Gastrocnemius medialis (tissue), 4 donors: ENCODE measurements at places on chromosomes 1 and 21. TPM values are rescaled to one million over a fixed set of nuclear protein-coding genes. Genes with fewer than 3 reads are reported as not detected.
A peak's percentile ranks its signal among the peaks of the same experiment; 100 is the strongest.

GRCh38 chr1:151655371-151655770, 43.5 kb downstream of the SNX27 start:
- no peak overlapping the region for H3K27ac ChIP-seq
- H3K27me3 ChIP-seq = no peaks in the 10 kb centered on the region
- H3K36me3 ChIP-seq = peaks cover 22% of the 10 kb centered on the region
- no peak overlapping the region for H3K4me3 ChIP-seq
- no peaks in the 10 kb centered on the region for H3K4me1 ChIP-seq

DNA sequence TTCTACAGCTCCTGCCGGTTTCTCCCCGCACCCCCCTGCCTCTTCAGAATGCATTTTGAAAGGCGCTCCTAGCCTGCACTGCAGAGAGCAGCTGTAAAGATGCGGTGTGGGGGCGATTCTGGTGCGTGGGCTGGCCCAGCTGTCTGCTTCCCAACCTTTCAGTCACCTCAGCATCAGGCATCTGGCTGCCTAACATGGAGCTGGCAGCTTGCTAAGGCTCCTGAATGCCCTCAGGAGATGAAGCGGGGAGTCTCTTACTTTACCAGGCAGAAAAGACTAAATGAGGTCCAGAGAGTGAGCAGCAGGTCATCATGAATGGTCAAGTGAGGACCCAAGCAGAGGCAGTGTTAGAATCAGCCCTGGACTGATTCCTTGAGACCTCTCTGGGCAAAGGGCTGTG, 8.7 kb downstream of the IER5 start:
- H3K4me3 ChIP-seq = no peak overlapping the region
- peaks cover 34% of the 10 kb centered on the region for H3K4me1 ChIP-seq
- no peaks in the 10 kb centered on the region for H3K27me3 ChIP-seq
- no peak for DNase-seq
- H3K27ac ChIP-seq = peak overlapping the region; percentile 67

- H3K4me1 ChIP-seq = no peaks in the 10 kb centered on the region
- no peaks in the 10 kb centered on the region for H3K27me3 ChIP-seq
- no peak for DNase-seq
Observed at GRCh38 chr1:19262047-19262446, 10.4 kb downstream of the MRTO4 start.

DNA sequence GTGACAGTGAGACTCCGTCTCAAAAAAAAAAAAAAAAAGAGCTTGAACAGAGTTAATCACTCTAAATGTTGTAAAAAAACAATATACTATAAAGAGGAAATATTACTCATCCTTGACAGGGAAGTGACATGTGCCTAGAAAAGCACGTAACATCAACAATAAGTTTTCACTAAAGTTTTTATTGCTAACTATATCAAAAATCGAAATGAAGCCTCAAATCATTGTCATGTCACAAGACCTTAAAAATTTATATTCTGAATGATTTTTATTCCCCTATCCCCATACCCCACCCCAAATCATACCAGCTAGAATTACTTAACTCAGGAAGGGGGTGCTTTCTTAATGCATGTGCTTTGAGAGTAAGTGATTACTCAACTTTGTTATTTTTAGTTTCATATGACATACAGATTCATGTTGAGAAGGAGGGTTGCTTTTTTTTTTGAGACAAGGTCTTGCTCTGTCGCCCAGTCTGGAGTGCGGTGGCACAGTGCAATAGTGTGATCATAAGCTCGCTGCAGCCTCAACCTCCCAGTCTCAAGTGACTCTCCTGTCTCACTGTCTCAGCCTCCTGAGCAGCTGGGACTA, 53.6 kb upstream of the MUTYH start:
- DNase-seq = no peak
- H3K4me1 ChIP-seq = peaks cover 7% of the 10 kb centered on the region
- no peak overlapping the region for H3K4me3 ChIP-seq
- H3K27me3 ChIP-seq = no peaks in the 10 kb centered on the region

DNA sequence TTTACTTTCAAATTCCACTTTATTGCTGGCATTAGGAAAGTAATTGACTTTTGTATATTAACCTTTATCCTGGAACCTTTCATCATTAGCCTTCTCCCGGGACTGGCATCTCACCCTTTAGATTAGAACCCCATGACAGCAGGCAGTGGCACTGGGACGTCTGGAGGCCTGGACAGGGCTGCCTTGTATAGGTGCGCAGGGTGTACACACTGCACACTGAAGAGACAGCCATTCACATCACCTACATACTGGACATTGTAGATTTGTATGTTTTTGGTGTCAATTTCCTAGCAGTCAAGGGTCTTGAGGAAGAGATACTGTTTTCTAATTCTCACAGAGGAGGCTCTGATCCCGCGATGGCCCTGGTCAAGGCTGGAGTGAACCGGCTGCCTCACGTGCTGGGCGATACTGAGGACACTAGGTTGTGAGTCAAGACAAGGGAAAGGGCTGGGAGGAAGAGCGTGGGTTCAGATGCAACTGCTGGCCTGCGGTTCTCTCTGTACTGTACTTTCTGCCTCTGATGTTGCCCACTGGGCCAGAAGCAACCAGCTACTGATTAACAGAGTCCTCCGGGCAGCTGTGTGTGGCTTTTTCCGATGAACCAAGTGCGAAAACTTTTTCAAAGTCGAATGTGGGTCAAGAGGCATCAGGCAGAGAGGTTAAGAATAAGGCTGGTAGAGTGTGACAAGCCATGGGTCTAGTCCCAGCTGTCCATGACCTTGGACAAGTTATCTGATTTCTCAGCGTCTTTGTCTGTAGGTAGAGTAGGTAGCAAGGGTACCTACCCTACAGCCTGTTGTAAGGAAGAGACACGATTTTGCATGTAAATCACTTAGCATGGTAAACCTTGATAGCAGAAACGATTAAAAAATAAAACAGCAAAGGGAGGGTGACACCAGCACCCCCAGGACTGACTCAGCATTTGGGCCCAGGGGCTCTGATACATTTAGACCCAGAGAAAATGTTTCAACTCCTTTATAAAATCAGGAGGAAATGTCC, 38.2 kb upstream of the SLC25A33 start:
- H3K36me3 ChIP-seq = peaks cover 7% of the 10 kb centered on the region
- H3K4me3 ChIP-seq = peak overlapping the region; percentile 56
- peak overlapping the region; percentile 96 for H3K27ac ChIP-seq
- DNase-seq = no peak
- peaks cover 19% of the 10 kb centered on the region for H3K4me1 ChIP-seq

GRCh38 chr1:3021233-3021671, at the start of gene ACTRT2:
Gene ACTRT2, plus strand, starts transcription at chr1:3021467. Its CDS starts 220 bp downstream, at chr1:3021687.
- DNase-seq = no peak
- no peaks in the 10 kb centered on the region for H3K36me3 ChIP-seq
- H3K4me1 ChIP-seq = no peaks in the 10 kb centered on the region
- H3K27ac ChIP-seq = no peak within 1 kb of the TSS
- H3K4me3 ChIP-seq = no peak within 1 kb of the TSS

TEDDM1 gene
- not detected for total RNA-seq

DNA sequence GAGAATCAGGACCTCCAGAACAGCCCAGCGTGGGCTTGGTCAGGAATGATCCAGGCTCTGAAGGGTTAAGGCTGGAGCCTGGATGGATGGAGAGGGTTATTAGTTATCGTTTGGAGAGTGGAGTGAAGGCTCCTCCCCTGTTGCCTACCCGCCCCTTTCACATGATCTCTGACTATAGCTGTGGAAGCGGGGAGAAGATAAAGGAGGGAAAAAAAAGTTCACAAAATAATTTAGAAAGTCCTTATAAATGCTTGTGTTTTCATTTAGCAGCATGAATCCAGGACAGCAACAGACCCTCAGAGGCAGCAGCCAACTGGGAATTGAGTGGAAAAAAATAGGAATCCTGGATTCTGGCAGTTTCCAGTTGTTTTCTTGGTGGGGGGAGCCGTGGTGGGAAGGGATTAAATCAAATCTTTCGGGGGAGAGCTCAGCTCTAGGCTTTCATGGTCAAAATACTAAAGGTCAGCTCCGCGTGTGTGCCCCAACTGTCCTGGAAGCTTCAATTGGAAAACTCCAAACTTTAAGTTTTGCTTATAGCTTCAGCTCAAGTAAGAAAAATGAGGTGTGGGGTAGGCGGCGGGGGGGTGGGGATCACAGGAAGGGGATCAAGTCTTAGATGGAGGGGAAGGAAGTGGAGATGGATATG, 595 bp upstream of the DDR2 start:
- no peak for DNase-seq
- H3K4me1 ChIP-seq = no peaks in the 10 kb centered on the region
- peak overlapping the region; percentile 13 for H3K4me3 ChIP-seq
- no peaks in the 10 kb centered on the region for H3K27me3 ChIP-seq
- no peaks in the 10 kb centered on the region for H3K36me3 ChIP-seq
- peak overlapping the region; percentile 74 for H3K27ac ChIP-seq

FAM151A gene
- total RNA-seq = not detected

GUCA2A gene
- 6.0 TPM for total RNA-seq

EGLN1 gene
- 859 TPM for total RNA-seq

DNA sequence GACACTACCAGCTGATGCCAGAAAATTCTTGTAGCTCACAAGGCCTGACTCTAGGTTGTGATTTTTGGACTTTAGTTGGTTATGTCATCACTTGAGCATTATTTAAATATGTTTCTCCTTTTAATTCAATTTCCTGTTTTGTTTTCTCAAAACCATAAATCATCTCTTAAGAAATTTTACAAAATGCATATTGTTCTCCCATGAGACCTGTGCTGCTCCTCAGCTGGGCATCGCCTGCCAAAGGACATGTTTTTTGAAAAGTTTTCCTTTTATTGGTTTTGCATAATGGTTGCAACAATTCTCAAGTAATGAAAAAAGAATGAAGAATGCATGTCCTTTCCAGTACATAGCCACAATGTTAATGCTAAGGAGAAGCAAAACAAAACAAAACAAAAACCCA, 204.7 kb upstream of the LYPLAL1 start:
- H3K36me3 ChIP-seq = no peaks in the 10 kb centered on the region
- no peaks in the 10 kb centered on the region for H3K27me3 ChIP-seq
- H3K27ac ChIP-seq = no peak overlapping the region

PROK1 gene
- total RNA-seq = 1.4 TPM

DNA sequence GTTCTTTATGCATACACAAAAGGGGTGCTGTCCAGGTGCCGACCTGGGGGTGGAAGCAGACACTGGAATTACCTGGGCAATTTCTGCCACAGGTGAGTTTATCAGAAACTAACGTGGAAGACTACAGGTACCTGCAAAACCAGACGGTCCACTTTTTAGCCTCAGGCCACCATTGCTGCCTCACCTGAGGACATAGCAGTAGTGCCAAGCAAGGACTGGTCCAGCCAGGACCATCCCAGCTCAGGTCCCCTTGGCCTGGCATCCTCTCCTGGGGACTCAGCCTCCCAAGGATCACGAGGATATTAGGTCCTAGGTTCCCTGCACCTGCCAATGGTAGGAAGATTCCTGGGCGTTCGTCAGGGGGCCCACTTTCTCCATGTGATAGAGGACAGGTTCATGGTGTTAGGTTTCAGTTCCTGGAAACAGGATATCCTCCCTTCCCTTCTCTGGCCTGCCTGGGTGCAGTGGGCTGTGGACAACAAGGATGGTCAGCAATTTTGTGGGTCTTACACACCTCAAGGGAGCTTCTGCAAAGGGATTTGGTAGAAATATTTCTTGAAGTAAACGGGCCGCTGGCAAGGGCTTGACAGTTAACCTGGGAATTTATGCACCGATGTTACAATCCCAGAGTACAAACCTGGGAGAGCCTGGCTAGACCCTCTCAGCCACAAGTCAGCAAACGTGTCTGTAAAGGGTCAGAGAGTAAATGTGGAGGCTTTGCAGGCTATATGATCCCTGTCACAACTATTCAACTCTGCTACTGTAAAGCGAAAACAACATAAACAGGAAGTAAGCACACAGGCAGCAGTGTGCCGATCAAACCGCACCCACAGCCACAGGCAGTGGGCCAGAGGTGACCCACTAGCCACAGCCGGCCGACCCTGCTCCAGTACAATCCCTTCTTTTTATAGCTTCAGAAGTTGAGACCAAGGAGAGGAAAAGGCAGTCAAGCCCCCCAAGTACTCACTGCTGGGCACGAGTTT, 71.4 kb upstream of the RAB4A start:
- no peaks in the 10 kb centered on the region for H3K36me3 ChIP-seq
- no peak overlapping the region for H3K27ac ChIP-seq
- no peak overlapping the region for H3K4me3 ChIP-seq
- H3K4me1 ChIP-seq = no peaks in the 10 kb centered on the region

YARS1 gene
- total RNA-seq = 59.4 TPM

ATP6V1G3 gene
- not detected for total RNA-seq

DNA sequence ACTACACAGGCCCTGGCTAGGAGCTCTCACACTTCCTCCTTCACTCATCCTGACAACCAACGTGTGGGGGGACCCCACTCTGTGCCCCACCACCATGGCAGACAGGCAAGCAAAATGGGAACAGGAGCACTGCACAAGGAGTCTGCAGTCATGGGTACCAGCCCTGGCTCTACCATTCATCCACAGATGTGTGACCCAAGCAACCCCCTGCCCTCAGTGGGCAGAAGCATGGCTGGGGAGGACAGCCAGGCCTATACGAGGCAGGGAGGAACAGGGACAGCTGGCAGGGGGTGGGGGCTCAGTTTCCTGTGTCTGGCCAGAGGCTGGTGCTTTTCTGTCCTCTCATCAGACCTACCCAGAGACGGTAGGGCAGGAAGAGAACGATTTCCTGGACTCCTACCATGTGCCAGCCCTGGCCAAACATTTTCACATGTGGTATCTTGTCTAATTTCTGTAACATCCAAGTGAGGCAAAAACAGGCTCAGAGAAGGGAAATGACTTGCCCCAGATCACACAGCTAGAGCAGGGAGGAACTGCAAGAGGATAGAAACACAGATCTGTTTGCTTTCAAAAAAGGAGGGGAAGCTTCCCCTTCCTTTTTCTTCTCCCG, 178.0 kb downstream of the HIVEP3 start:
- DNase-seq = no peak
- no peaks in the 10 kb centered on the region for H3K27me3 ChIP-seq
- peaks cover 26% of the 10 kb centered on the region for H3K4me1 ChIP-seq
- H3K27ac ChIP-seq = no peak overlapping the region
- H3K36me3 ChIP-seq = no peaks in the 10 kb centered on the region
- no peak overlapping the region for H3K4me3 ChIP-seq

PGLYRP3 gene
- total RNA-seq = not detected

POU3F1 gene
- 2.3 TPM for total RNA-seq

DIRAS3 gene
- total RNA-seq = 0.71 TPM

DNA sequence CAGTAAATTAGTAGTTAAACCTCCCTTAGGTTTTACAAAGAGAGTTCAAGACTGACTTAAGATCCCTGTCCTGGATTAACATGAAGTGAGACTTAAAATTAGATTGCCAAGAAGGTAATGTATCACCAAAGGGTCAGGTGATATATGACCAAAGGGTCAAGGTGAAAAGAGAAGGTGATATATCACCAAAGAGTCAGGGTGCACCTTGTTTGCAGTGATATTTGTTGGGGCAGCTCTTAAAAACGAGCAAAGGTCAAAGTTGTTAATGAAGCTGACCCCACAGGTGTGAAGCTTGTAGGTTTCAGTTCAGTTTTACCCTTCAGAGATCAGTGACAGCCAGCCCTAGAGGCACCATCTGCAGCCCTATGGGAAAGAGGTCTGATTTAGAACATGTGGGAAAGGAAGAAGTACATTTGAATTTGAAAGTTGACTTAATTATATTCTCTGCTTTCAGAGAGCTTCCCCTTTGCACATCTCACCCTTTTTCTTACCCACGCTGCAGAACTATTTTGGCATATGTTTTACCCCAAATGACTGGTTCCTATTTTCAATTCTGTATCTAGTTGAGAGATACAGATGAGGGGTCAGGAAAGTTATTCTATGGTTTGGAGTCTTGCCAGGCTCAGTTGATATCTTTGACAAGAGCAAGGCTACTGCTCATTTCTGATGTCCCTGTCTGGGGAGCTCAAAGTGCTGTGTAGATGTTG, 170.8 kb downstream of the S1PR1 start:
- no peaks in the 10 kb centered on the region for H3K4me1 ChIP-seq
- no peak overlapping the region for H3K4me3 ChIP-seq
- no peak overlapping the region for H3K27ac ChIP-seq
- DNase-seq = no peak

GFI1 gene
- total RNA-seq = not detected

RAB25 gene
- not detected for total RNA-seq

GPX7 gene
- total RNA-seq = 1.7 TPM
